Mesothelial cell of epicardium (in vitro differentiated cells): ENCODE measurements at places on chromosomes 3 and 15.

DNA sequence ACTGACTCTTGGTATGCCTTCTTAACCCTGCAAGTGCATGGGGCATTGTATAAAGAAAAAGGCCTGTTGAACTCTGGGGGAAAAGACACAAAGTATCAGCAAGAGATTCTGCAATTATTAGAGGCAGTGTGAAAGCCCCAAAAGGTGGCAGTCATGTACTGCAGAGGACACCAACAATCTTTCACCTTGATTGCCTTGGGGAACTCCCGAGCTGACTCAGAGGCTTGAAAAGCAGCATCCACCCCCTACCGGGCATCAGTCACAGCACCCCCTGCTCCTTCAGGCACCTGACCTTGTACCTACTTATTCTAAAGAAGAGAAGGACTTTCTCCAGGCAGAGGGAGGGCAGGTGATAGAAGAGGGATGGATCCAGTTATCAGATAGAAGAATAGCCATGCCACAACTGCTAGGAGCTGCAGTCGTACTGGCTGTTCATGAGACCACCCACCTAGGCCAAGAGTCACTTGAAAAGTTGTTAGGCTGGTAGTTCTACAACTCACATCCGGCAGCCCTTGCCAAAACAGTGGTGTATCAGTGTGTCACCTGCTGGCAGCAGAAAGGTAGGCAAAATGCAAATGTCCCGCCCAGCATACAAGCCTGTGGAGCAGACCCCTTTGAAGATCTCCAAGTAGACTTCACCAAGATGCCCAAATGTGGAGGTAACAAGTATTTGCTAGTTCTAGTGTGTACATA, 241.6 kb upstream of the CNTN6 start:
- DNase-seq = no peak

GRCh38 chr3:24138876-24139256, 193.8 kb downstream of the NR1D2 start:
- no peak for DNase-seq

DNA sequence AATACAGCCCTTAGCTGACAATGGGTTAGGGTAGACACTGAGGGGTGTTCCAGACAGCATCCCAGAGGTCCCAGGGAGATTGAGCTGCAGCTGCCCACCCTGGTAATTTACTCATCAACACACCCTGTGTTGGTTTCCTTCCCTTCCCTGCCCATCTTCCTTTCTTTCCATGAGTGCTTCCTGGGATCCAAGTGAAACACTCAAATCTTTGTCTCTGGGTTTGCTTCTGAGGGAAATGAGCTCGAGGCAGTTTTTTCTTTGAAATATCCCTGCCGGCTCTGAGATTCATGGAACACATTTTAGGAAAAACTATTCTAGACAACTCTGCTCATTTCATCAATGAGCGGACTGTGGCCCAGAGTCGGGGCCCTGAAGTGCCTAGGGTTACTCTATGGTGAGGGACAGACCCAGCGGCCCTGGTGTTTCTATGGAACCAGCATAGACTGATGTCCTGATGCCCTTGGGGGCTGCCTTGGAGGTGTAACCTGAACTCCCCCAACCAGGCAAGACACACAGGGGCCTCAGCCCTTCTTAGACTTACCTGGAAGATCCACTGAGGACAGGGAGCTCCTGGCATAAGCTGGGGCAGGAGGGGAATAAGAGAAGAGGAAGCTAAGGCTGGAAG, 14.9 kb upstream of the CSRNP1 start:
- DNase-seq = no peak

DNA sequence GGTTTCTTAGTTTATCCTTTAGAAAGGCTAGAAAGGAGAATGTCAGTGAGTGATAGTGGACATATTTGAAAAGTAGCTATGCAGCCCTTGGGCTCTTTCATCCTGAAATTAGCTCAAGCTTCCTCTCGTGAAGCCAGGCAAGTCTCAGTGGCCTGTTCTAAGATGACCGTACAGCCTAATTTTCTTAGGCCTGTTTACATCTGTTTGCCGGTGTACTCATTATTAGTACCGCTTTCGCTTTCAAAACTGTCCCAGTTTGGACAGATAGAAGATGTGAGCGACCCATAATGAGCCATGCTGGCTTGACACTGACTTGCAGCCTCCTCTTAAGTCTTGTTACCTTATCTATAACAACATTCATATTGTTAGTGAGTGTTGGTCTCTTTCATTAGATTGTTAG, 5.7 kb upstream of the ARL14 start:
- no peak for DNase-seq

- no peak for DNase-seq
Measured at GRCh38 chr3:58668247-58668646, 1.7 kb upstream of the FAM3D start.

DNA sequence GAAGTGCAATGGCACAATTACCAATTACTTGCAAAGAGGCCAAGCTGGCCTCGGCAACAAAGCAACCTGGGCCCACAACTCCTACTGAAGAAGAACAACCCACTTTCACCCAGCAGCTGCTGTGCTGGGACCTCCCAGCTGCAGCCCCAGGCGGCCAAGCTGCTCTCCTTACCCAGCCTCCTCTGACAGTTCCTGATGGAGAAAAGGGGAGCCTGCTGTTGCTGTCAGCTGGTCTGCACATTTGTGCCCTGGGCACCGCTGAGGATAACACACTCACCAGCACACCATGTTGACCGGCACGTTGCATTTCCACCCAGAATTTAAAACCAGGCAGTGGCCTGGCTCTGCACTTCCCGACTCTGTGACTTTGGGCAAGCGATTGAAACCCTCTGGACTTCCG, 33.6 kb downstream of the SSUH2 start:
- DNase-seq = no peak

GRCh38 chr15:101461097-101461496, 28.4 kb downstream of the PCSK6 start:
- DNase-seq = no peak

- no peak for DNase-seq
Measured at GRCh38 chr15:50549326-50549725, 2.9 kb upstream of the USP50 start.

DNA sequence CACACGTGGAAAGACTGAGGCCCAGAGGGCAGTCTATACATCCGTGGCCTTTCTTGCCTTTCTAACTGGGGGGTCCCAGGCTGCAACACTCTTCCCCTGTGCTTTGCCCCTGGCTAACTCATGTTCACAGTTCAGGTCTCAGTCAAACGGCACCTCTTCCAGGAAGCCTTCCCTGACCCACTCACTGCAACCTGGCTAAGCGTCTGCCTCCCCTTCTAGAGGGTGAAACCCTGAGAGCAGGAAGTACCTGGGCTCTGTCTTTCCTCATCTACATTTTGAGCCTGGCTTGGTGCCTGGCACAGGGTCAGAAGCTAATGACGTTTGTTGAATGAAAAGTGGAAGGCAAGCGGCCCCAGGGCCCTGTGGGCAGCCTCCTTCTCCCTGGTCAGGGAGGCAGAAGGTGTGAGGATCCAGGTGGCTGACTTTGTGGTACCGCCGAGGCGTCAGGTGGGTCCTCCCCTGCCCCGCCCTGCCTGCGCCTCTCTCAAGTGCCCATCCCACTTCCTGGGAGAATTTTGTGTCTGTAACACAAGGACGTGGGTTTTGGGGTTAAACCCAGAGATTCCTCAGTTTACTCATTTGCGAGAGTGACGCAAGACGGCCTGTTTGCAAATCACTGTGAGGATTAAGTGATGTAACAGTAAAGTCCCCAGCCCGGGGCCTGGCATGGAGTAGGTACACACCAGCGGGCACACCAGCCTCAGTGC, 32.1 kb downstream of the DNASE1L3 start:
- no peak for DNase-seq

DNA sequence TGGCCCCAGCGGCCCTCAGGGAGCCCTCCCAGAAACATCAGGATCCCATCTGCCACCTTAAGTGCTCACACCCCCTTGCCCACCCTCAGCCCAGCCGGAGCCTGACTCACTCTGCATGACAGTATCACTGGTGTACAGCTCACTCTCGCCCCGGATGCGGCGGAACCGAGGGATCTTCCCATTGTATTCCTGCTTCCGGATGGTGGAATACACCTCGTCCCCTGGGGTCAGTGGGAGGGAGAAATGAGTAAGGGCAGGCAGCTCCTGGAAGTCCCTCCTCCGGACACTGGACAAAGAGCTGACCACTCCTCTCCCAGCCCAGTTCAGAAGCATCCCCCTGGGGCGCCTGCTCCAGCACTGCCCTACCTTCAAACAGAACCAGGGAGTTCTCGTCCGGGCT, 16.5 kb downstream of the SEMA7A start:
- no peak for DNase-seq

GRCh38 chr15:39651881-39652280, 71.0 kb downstream of the THBS1 start:
- no peak for DNase-seq

GRCh38 chr15:67836134-67836455, 3.8 kb downstream of the RNU6-1 start:
- DNase-seq = no peak

DNA sequence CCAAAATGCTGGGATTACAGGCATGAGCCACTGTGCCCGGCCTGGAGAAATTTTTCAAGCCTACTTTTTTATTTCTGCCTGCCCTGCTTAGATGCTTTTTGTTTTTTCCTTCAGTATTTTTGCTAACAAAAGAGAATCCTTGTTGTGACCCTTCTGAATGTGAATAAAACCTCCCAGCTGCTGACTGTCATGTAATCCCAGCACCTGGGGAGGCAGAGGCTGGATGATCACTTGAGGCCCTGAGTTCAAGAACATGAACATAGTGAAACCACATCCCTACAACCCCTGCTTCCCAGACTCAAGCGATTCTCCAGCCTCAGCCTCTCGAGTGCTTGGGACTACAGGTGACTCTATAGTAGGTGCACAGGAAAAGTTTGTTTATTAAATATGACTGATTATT, 84.9 kb downstream of the SOX2 start:
- no peak for DNase-seq

DNA sequence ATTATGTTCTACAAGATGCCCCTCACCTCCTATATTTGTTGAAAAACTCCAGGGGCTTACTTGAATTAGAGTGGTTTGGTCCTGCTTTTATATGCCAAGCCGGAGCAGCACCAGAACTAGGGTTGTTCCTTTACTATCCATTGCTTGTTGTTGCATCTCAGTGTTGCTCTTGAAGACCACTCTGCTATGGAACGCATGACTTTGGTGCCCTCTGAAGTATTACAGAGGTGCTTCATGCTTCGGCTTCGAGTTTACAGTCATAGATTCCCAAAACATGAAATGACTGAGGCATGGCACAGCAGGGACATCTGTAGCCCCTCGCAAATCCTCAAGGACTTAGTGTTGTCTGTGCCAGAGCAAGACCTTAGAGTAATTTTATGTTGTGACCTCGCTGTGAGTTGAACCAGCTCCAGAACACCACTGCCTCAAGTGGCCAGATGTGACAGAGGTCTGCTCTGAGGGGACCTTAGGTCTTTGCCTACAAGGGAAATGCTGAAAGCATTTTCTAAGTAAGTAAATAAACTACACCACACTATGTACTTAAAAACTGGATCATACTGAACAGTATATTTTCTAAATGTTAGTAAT, 67.2 kb upstream of the SIAH2 start:
- DNase-seq = no peak

- DNase-seq = no peak
Measured at GRCh38 chr15:30791239-30792175, 112.2 kb upstream of the FAN1 start.

DNA sequence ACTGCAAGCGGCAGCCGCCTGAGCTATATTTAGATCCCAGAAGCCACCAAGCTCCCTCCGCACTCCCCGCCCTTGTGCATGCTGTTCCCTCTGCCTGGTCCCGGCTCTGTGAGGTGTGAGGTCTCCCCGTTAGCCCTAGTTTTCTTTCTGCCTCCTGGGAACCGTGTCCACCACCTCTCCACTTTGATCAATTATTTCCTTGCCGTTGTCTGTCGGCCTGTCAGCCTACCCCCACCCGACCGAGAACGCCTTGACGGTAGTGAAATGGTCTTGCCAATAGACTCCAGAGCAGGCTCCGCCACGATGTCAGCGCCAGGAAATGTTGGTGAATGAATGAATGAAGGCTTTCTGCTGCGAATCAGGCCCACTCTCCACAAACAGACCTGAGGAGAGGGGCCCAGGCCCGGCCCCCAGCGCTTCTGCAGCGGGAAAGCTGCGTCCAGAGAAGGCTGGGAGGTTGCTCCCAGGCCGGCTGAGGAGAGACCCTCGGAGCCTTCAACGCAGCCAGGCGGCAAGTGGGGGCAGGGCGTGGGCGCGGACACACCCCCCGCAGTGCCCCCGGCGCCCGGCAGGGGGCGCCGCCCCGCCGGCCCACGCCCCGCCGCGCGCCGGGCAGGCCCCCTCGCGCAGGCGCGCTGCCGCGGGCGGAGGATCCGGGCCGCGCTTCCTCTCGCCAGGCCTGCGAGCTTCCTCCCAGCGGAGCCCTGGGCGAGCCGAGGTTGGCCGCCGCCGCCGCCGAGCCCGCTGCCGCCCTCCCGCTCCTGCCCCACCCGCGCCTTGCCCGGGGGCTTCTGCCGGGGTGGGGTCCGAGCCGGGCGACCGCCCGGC, at the start of gene CSK:
Gene CSK (plus strand): TSS at position 650 of the 828 bp plus-strand sequence. CDS start 16,218 bp downstream, outside the sequence.
- peak; percentile 84 for DNase-seq

GRCh38 chr3:33799202-33799551, 747 bp downstream of the PDCD6IP start:
- no peak for DNase-seq

DNA sequence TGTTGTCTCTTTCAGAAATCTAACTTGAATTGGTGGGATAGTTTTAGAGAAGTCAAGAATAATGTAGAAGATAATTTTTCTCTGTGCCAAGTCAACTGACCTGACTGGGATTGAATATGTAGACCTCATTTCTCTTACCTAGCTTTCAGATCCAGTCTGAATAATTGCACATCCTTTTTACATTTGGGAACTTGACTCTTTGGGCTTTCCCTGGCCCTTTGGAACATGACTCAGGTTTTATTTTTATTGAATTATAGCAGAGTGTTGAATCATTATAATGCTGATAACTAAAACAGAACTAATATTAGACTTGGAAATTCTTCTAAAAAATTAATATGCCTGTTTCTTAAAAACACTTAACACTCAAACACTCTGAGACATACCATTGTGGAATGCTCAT, 76.5 kb downstream of the PFN2 start:
- no peak for DNase-seq

- DNase-seq = no peak
Measured at GRCh38 chr3:30713885-30714503, 107.6 kb downstream of the TGFBR2 start.

DNA sequence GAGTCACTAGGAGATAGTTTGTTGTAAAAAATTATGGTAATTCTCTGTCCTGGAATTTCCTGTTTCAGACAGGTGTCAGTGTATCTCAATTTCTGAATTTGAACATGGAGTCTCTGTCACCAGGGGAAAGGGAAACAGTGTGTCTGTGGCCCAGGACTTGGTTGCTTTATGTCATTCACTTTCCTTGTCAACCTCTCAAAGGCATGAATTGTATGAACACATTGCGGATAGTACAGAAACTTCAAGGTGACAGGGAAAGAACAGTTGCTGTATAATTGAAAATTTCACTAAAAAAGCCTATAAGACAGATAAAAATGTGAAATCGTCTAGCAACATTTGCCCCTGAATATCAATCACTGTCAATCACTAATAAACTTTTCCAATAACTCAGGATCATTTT, 175.0 kb upstream of the DPH6 start:
- no peak for DNase-seq

GRCh38 chr3:127732879-127733350, 60.2 kb downstream of the ABTB1 start:
- no peak for DNase-seq

- no peak for DNase-seq
Measured at GRCh38 chr3:98232489-98232888, 31.6 kb upstream of the OR5H6 start.

- no peak for DNase-seq
Measured at GRCh38 chr15:68676011-68676605, 97.3 kb downstream of the CORO2B start.
